ENCODE measurements at places on chromosomes 3 and 15.
A peak's percentile ranks its signal among the peaks of the same experiment; 100 is the strongest.

- no peak for DNase-seq
Observed at GRCh38 chr15:38899300-38899699, 334.7 kb upstream of the RASGRP1 start.

GRCh38 chr15:101318147-101318819 lies 23.2 kb upstream of the SNRPA1 start:
- no peak for DNase-seq

- no peak for DNase-seq
Observed at GRCh38 chr3:171809861-171810628, at the start of gene PLD1. Gene PLD1 (minus strand): TSS chr3:171810483. CDS start chr3:171738051, 72,432 bp downstream.

DNA sequence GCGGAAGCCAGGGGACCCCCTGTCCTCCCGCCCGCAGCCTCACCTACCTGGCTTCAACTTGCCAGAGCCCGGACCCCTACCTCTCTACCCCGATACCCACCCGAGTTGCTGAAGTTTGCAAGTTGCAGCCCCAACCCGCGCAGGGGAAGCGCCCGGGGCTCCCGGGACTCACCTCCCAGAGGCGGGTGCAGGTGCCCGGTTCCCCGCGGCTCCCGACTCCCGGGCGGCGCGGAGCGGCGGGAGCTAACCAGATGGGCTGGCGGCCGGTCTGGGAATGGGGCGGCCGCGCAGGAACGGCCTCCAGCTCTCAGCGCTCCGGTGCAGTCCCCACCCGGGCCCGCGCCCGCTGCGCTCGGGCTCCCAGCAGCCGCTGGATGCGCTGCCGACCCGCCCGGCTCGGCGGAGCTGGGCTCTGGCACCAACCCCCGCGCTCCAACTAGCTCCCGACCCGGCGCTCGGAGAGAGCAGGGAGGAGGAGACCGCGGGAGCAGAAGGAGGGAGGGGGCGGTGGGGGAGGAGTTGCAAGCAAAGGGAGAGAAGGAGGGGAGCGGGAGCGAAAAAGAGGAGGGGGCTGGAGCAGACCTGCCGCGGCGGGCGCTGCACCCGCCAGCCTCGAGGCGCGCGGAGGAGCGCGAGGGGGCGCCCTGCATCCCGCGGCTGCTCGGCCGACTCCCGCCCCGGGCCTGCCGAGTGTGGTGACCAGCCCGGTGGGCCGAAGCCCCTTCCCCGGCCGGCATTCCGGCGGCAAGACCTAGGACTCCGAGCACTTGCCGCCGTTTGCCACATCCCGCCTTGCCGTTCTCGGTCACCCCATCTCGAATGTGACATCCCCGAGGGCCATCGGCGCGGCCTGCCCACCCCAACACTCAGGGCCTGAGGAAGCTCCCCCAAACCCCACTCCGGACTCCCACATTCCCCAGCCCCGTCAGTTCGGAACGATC lies at the start of gene SEMA5B:
TSS of gene SEMA5B (minus strand) at position 472 of the 941 bp plus-strand sequence. CDS start 66,500 bp downstream, outside the sequence.
- no peak for DNase-seq

DNA sequence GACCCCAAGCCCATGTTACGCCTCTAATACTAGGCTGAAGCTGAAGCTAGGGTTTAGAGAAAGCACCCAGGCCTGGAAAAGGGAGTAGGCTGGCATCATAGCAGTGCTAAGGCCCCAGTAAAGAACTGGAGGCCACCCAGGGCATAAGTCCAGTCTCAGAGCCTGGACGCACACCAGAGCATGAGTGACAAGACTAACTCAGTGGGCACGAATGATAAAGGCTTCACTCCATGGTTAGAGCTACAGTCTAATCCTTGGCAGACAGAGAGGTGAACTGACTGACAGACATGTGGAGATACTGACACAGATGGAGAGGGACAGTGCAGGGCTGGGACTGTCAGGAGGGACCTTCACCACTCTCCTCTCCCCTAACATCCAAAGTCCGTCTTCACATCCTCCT lies 139.8 kb downstream of the KCNMB2 start:
- no peak for DNase-seq

- DNase-seq = peak; percentile 32
Observed at GRCh38 chr15:68783226-68784058, 37.3 kb downstream of the ANP32A start.

DNA sequence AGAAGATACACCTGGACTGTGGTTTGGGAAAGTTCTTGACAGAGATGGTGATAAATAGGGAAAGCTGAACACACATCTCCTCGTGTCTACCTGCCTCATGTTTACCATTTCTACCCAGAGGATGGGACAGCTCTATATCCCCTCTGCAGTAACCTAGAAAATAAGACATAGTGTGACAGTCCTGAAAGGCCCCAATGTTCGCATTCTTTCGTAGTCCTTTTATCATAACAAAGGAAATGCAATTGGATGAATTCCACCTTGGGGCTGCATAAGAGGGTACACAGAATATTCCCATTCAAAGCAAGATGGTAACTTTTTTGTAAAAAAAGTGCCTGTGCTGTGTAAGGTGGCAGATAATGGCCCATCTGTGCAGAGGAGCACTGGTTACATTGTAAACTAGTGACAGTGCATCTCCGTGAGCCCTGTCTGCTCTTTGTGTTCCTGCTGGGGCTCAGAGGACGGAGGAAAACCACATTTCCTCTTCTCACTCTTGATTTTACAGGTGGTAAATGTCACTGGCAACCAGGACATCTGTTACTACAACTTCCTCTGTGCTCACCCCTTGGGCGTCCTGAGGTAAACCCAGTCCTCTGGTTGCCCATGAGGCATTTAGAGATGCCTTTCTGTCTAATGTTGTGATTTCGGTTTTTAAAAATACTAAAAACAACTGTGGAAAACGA lies 74.3 kb downstream of the SIDT1 start:
- peak; percentile 0 for DNase-seq

GRCh38 chr15:82986442-82986780 lies 401 bp downstream of the RAMAC start:
- DNase-seq = no peak

DNA sequence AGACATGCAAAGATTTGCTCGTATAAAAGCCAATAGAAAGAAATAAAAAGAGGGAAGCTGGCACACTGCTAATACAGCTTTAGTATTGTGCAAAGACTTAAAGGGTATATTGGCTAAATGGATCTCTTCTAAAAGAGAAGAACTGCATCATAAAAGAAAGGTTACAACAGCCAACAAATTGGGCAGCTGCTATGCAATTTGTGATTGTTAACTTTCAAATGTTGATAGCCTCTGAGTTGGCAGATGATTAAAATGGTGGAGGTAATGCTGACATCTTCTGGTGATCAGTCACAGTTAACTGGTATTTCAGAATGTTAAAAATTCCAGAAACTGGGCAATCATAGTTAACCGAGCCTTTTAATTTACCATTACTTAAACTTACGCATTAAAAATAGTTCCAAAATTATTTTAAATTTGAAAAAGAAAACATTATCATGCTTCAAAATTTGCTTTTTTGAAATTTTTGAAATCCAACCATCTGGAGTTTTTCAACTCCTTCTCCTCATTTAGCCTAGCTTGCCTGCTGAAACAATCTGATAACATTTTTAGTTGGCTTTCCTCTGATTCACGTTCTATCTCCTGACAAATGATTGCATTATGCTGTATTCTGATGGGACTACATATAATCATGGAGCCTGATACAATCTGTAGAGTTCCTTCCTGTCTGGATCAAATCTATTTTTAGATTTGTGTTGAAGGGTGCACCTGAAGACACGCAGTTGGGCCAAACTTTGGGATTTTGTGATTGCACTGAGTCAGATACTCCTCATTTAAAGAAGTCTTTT lies 144.0 kb upstream of the PDZRN3 start:
- DNase-seq = no peak

GRCh38 chr3:28867836-28868235 lies 413.0 kb upstream of the RBMS3 start:
- DNase-seq = no peak

- no peak for DNase-seq
Observed at GRCh38 chr3:126460381-126460780, 15.3 kb downstream of the ZXDC start.

DNA sequence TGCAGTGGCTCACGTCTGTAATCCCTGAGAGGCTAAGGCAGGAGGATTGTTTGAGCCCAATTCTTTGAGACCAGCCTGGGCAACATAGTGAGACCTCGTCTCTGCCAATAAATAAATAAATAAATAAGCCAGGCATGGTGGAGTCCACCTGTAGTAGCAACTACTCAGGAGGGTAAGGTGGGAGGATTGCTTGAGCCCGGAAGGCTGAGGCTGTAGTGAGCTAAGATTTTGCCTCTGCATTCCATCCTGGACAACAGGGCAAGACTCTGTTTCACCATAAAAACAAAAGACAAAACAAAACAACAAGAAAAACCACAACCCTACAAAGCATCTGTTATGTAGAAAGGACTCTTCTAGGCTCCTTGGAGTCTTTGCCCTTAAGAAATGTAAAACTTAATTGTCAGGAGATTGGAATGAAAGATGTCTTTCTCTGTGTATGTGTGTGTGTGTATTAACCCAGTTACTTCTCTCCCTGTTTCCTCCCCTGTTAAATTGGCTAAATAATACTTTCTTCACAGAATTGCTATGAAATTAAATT lies 9.5 kb downstream of the NECTIN3 start:
- DNase-seq = no peak

DNA sequence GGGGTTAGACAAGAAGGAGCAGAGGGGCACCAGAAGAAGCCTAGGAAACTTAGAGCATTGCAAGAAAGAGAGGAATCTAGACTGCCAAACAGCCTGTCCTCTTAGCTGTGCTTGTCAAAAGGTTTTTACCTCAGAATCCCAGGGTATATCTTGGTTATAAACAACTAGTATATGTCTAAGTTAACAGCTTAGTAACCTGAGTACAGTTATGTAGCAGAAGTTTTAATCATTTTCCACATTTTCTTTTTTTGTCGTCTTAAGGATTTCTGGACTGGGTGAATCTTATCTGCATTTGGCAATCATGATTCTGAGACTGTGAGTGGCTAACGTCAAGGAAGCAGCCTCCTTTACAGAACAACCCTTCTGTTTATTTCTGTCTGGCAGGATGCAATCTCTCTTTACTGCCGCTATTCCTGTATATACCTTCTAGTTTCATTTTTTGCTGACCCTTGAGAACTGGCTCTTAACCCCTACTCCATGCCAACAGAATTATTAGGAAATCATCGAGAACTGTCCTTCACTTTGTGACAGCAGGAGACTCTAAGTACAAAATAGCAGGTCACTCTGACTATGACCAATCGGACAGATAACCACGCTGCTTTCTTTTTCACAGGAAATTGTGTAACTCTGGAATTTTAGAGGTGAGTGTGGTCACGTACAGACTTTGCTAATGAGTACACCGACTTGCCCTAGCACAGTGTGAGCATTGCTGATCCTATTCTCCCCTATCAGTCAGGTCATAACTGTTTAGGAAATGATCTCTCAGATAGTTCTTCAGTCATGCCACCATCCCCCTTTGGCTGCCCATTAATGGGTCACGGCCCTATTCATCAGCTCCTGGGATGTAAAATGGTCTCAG lies 3.3 kb upstream of the CP start:
- DNase-seq = no peak

- DNase-seq = no peak
Observed at GRCh38 chr15:37995461-37996347, 61.3 kb downstream of the TMCO5A start.

GRCh38 chr15:85733416-85733815 lies 61.3 kb downstream of the KLHL25 start:
- DNase-seq = no peak

GRCh38 chr3:161101609-161102008 lies 3.5 kb downstream of the B3GALNT1 start:
- DNase-seq = no peak

Measured in stimulated activated CD8-positive, alpha-beta memory T cell treated with anti-CD3 and anti-CD28 coated beads, Interleukin-4, amount 100 ng/mL, for 4 hours (primary cell).